A549 treated with CORT108297 at 1 μM for 4 hours (cell line): ENCODE measurements at places on chromosomes 13 and 19. TPM values are rescaled to one million over a fixed set of nuclear protein-coding genes. Genes with fewer than 3 reads are reported as not detected.

The BRME1 gene
- 0.36 to 1.3 TPM (median 0.60 TPM) in 5 replicates for total RNA-seq

The KLK12 gene
- total RNA-seq, result not detected in 5 replicates

The SLC27A5 gene
- 24.8 to 33.9 TPM (median 31.6 TPM) in 5 replicates for total RNA-seq

The ATP4B gene
- total RNA-seq, result not detected in 5 replicates

The PSG4 gene
- 0.60 to 1.1 TPM (median 0.82 TPM) in 5 replicates for total RNA-seq

The MAMSTR gene
- total RNA-seq, result 0.47 to 0.76 TPM (median 0.61 TPM) in 5 replicates

The RTBDN gene
- total RNA-seq, result 0.10 to 0.27 TPM (median 0.14 TPM) in 4 of 5 replicates, not detected in the other

The HS6ST3 gene
- total RNA-seq, result not detected in 5 replicates

The SPPL2B gene
- total RNA-seq, result 13.0 to 29.5 TPM (median 25.1 TPM) in 5 replicates

The TSHZ3 gene
- total RNA-seq, result 2.2 to 3.7 TPM (median 3.1 TPM) in 5 replicates

The TIMM50 gene
- 165 to 230 TPM (median 217 TPM) in 5 replicates for total RNA-seq

The VSTM1 gene
- 0.36 to 0.93 TPM (median 0.50 TPM) in 5 replicates for total RNA-seq

The SMIM44 gene
- not detected in 5 replicates for total RNA-seq

The IGFL2 gene
- total RNA-seq, result 0.32 to 1.3 TPM (median 0.74 TPM) in 5 replicates

The YJEFN3 gene
- 2.1 to 4.8 TPM (median 4.4 TPM) in 5 replicates for total RNA-seq

The TTC9B gene
- total RNA-seq, result 0.14 to 1.1 TPM (median 0.69 TPM) in 5 replicates

The ZNF888 gene
- not detected in 5 replicates for total RNA-seq

The S1PR5 gene
- 1.5 to 2.5 TPM (median 2.1 TPM) in 5 replicates for total RNA-seq

The LSM14A gene
- 191 to 345 TPM (median 229 TPM) in 5 replicates for total RNA-seq

The EID2 gene
- 33.7 to 46.9 TPM (median 42.4 TPM) in 5 replicates for total RNA-seq

The MRPL57 gene
- 19.9 to 27.8 TPM (median 24.8 TPM) in 5 replicates for total RNA-seq

The TNPO2 gene
- total RNA-seq, result 25.5 to 39.5 TPM (median 35.3 TPM) in 5 replicates

The ZNF677 gene
- total RNA-seq, result not detected in 5 replicates

The TEAD2 gene
- total RNA-seq, result 14.2 to 21.0 TPM (median 17.9 TPM) in 5 replicates

The C2CD4C gene
- 0.25 to 0.59 TPM (median 0.54 TPM) in 5 replicates for total RNA-seq

The TYROBP gene
- total RNA-seq, result not detected in 5 replicates

The TEX29 gene
- 0.13 to 0.29 TPM in 2 of 5 replicates, not detected in the others for total RNA-seq

The POU4F1 gene
- total RNA-seq, result 0.67 to 1.0 TPM (median 1.0 TPM) in 5 replicates

The ANO8 gene
- total RNA-seq, result 2.5 to 5.1 TPM (median 4.4 TPM) in 5 replicates

The TNFRSF19 gene
- total RNA-seq, result 2.8 to 3.6 TPM (median 3.2 TPM) in 5 replicates

The LILRA6 gene
- 0.06 TPM in 1 of 5 replicates, not detected in the others for total RNA-seq

The SBK2 gene
- 1.6 to 2.8 TPM (median 2.3 TPM) in 5 replicates for total RNA-seq

The LRRC63 gene
- 0.05 to 0.13 TPM in 2 of 5 replicates, not detected in the others for total RNA-seq

The UNC13A gene
- 1.3 to 2.2 TPM (median 1.9 TPM) in 5 replicates for total RNA-seq
